Choroid plexus epithelial cell (primary cell): ENCODE measurements at places on chromosomes 13 and 19.

- peak; percentile 68 for DNase-seq
Observed at GRCh38 chr19:18589380-18590272, 1.0 kb downstream of the REX1BD start.

GRCh38 chr13:23544668-23545067 lies 25.5 kb upstream of the TNFRSF19 start:
- no peak for DNase-seq

- no peak for DNase-seq
Observed at GRCh38 chr19:7846155-7846646, 16.2 kb downstream of the EVI5L start.

DNA sequence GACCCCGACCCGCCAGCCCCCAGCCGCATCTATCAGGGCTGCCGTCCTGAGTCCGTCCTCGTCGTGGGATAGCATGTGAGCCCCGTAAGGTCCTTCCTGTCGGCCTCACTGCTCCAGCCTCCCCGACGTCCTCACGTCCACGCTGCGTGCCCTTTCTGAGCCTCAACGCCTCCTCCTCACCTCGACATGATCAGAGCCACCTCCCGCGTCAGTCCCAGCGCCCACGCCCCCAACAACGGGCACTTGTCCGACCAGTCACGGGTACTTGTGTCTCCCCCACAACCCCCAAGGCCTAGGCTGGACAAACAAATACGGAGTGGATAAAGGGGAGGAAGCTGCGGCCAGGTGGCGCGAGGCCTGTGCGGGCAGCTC lies 665 bp downstream of the ZNF497 start:
- DNase-seq = no peak

GRCh38 chr19:9078651-9079050 lies 8.2 kb upstream of the OR1M1 start:
- no peak for DNase-seq

DNA sequence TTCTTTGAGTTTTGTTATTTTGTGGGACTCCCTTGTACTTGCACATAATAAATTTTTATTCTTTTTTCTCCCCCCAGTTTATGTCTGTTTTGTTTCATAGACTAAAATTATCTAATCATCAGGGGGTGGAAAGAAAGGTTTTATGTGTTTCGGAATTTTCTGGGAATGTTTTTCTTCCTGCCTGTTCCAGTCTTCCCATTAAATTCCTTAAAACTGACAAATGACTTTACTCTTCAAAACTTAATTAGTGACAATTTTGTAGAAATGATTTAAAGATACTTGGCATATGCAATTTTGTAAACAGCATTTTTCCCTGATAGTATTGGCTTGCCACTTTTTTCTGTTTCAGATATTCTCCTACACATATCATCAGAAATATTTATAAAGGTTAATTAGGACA lies 1813.4 kb downstream of the PCDH9 start:
- DNase-seq = no peak

- peak; percentile 33 for DNase-seq
Observed at GRCh38 chr19:41895745-41896580, 13.0 kb downstream of the ARHGEF1 start.

GRCh38 chr13:107736731-107737130 lies 478.6 kb downstream of the LIG4 start:
- no peak for DNase-seq

DNA sequence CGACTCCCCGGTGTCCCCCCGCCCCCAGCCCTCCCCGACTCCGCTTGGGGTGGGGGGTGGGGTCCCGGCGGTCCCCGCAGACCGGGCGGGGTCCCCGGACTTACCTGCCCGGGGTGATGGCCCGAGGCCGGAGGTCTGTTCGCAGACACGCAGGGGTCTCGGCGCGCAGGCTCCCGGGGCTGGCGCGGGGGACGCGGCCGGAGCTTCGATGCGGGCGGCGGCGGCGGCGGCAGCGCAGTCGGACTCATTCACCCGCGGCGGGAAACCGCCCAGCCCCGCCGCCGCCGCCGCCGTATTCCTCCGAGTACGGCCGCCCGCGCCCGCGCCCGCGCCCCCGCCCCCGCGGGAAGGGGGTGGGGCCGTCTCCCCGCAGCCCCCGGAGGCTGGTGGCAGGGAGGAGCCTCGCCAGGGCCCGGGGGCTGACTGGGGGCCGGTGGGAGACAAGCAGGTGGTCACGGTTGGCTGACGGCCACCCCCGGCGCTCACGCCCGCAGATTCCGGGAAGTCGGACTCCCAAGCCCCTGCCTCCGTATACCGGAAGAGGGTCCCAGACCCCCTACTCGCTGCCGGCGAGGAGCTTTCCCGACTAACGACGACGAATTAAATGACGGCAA lies at the start of gene C2CD4C:
C2CD4C (minus strand) TSS at position 246 of the 614 bp plus-strand sequence. CDS start 786 bp downstream, outside the sequence.
- no peak for DNase-seq

- peak; percentile 88 for DNase-seq
Observed at GRCh38 chr13:29435125-29435911, 160.2 kb downstream of the SLC7A1 start.

- peak; percentile 10 for DNase-seq
Observed at GRCh38 chr13:27081893-27082679, 89.5 kb downstream of the USP12 start.

DNA sequence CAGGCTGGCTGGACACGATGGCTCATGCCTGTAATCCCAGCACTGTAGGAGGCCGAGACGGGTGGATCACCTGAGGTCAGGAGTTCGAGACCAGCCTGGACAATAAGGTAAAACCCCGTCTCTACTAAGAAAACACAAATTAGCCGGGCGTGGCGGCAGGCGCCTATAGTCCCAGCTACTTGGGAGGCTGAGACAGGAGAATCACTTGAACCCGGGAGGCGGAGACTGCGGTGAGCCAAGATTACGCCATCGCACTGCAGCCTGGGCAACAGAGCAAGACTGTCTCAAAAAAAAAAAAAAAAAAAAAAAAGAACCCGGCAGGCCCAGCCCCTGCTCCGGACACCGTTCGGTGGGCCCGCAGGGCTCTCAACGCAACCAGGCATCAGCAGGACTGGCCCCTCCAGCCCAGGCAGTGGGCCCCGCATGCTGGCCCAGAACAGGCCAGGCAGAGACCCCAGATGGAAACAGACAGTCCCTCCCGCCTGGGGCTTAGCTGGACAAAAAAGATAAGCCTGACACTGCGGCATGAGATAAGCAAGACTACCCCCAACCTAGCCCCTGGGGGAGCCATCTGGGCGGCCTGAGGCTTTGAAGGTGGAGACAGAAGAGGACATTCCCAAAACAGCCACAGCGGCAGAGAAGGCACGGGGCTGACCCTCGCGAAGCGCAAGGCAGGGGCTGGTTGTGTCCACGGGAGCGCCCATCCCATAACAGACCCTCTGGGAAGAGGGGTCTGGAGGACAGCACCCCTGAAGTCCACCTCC lies 11.6 kb downstream of the REXO1 start:
- no peak for DNase-seq

DNA sequence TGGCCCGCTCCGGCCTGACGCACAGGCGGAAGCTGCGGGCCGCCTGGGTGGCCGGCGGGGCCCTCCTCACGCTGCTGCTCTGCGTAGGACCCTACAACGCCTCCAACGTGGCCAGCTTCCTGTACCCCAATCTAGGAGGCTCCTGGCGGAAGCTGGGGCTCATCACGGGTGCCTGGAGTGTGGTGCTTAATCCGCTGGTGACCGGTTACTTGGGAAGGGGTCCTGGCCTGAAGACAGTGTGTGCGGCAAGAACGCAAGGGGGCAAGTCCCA lies 4.4 kb downstream of the FFAR1 start:
- no peak for DNase-seq

DNA sequence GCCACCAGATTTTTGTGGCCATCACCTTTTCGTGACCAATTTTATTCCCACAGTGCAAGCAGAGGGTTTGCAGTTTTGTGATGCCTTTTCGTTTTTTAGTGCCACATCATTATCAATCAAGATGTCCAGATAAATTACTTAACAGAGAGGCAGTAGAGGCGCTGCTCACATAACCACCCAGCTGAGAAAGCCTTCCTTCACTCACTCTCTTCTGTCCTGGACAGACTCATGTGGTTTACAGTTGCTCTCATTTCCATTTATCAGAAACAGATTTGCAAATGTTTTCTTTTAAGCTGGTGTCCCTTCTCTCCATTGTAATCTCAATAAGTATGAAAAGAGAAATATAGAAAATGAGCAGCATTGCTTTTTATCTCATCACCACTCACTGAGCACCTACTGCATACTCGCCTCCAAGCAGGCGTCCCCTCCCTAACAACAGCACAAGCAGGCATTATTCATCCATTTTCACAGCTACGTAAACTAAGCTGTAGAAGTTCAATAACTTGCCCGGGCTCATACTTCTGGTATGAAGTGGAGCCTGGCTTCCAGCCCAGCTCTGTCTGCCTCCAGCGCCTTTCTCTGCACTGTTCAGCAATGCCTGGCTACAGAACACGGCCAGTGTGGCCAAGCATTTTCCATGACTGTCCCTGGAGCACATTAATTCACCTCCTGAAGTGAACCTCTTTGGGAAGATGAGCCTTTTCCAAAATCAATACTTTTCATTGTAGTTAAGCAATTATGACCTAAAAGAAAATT lies 34.6 kb upstream of the KATNAL1 start:
- peak; percentile 93 for DNase-seq

- DNase-seq = peak; percentile 24
Observed at GRCh38 chr19:33348301-33349010, 25.1 kb upstream of the CEBPG start.

GRCh38 chr13:81986308-81986707 lies 1645.4 kb upstream of the SPRY2 start:
- no peak for DNase-seq

DNA sequence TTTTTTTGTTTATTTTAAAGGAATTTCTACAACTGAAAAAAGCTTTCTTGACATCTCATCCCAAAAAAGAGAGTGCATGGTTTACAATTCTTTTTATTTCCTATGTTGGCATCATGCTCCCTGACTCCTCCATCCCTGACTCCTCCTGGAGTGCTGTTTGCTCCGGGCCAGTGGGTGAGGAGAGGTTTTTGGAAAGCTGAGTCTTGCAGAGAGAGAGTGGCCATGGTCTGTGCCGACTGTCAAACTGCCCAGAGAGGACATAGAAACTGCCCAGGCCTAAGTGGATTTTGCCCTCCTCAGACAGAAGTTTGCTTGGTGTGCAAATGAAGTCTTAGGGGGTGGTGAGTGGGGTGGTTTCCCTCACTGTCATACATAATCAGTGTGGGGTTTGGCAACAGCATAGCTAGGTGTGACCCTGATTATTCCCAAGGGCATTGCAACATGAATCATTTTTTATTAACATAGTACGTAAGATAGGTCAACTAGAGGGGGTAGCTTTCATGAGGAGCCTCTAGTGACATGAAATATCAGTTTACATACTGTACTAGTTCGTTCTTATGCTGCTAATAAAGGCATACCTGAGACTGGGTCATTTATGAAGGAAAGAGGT lies 179.8 kb upstream of the UBL3 start:
- no peak for DNase-seq

GRCh38 chr13:27915301-27916207 lies 4.2 kb upstream of the PDX1 start:
- DNase-seq = no peak

DNA sequence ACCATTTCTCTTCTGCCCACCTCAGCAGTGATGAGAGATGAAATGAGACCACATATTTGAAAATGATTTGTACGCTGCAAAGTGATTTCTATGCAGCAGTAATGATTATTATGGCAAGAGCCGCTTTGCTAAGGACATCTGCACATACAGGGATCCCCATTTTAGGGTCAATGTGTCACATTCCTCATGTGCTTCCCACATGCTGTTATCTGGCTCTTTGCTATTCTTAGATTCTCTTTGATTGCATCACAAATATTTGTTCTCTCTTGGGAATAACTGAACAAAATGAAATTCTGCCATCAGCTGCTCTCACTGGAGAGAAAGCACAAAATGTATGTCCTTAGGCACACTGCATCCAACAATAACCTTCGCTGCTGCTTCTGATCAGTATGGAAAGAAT lies 209.5 kb upstream of the IPO5 start:
- DNase-seq = peak; percentile 92

- DNase-seq = no peak
Observed at GRCh38 chr13:56986121-56986520, 154.6 kb upstream of the PRR20A start.

- peak; percentile 40 for DNase-seq
Observed at GRCh38 chr19:35040826-35041547, 534 bp upstream of the HPN start.

GRCh38 chr13:39866722-39867121 lies 211.3 kb downstream of the COG6 start:
- DNase-seq = no peak

DNA sequence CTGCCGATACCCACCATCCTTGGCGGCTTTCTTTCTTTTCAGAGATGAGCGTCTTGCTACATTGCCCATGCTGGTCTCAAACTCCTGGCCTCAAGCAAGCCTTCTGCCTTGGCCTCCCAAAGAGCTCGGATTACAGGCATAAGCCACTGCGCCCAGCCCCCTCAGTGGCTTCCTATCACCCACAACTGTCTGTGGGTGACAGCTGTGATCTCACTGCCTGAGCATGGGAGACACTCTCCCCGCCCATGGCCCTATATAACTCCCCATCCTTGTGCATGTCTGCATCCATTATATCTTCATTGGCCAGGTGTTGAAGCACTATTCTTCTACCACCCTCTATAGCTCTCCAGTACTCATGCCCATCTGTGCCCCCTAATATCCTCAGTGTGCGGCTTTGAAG lies 76.2 kb downstream of the PTPRS start:
- DNase-seq = no peak

- DNase-seq = no peak
Observed at GRCh38 chr13:98289339-98289945, 112.4 kb upstream of the RNF113B start.

DNA sequence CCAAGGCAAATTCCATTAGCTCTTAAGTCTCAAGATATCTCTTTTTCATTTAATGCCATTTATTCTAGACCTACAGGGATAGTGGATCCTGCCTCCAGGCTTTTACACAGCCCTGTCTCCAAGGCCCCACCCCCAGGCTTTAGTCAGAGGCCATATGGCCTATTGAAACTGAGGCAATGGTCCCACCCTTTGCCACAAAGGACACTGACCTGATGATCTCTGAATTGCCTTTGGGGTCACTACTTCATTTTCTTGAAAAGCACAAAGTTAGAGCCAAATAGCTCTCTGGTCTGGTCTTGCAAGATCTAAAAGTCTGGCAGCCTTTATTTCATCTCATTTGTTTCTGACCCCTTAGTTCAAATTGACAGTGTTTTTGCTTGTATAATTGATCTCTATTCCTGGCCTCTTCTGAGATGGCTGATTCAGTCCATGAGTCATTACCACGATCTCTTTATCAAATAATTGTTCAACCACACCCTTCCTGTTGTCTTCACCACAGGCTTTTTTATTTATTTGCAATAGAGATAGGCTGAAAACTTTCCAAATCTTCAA lies 209.8 kb downstream of the FGF14 start:
- peak; percentile 43 for DNase-seq

- no peak for DNase-seq
Observed at GRCh38 chr19:49556412-49557398, 23.7 kb downstream of the NOSIP start.

- no peak for DNase-seq
Observed at GRCh38 chr13:46304546-46304945, 82.5 kb downstream of the RUBCNL start.

GRCh38 chr13:111535523-111535811 lies 215.0 kb downstream of the TEX29 start:
- DNase-seq = no peak

GRCh38 chr13:110230661-110231347 lies 76.2 kb downstream of the COL4A1 start:
- no peak for DNase-seq
